ENCODE measurements at places on chromosomes 4 and X. TPM values are rescaled to one million over a fixed set of nuclear protein-coding genes. Genes with fewer than 3 reads are reported as not detected.
A peak's percentile ranks its signal among the peaks of the same experiment; 100 is the strongest.

- DNase-seq = peak; percentile 5
Observed at GRCh38 chrX:37314531-37314930, 34.6 kb upstream of the PRRG1 start.

- DNase-seq = peak; percentile 44
Observed at GRCh38 chr4:107037199-107037584, 1.1 kb upstream of the DKK2 start.

- no peak for DNase-seq
Observed at GRCh38 chrX:2962381-2962780, 33.2 kb upstream of the ARSD start.

DNA sequence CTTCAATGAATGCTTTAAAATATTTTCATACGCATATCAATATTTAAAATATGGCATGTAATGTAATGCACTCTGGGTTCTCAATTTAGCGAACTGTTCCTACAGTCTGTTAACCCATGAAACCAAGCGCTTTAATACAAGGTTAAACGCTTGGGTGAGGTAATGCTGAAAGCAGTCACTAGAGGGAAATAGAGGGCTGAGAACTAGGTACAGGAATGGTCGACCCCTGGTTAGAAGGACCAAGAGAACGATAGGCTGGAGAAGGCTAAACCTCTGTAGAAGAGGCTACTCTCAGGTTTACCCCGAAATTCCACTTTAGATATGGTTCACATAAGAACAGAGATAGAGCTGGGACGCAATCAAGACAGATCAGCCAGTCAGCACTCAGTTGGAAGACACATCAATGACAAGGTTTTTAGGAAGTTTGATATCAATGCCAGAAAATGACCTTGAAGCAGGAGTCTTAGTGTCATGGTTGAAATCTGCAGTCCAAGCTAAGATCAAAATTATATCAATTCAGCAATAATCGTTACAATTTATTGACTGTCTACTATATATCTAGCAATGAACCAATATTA is 26.9 kb downstream of the ARSJ start:
- peak; percentile 39 for DNase-seq

GRCh38 chrX:19874391-19875049 is 12.9 kb downstream of the SH3KBP1 start:
- no peak for DNase-seq

GRCh38 chrX:15512401-15512965 is 11.9 kb downstream of the BMX start:
- DNase-seq = no peak

The FGFBP2 gene
- not detected for total RNA-seq
